Activated T-helper 1 cell treated with Interleukin-2 at 50 U/mL for 16 hours (primary cell): ENCODE measurements at places on chromosomes 5 and 9.

- DNase-seq, result no peak
These were observed 157.7 kb upstream of the POU5F2 start for GRCh38 chr5:93899026-93899600.

DNA sequence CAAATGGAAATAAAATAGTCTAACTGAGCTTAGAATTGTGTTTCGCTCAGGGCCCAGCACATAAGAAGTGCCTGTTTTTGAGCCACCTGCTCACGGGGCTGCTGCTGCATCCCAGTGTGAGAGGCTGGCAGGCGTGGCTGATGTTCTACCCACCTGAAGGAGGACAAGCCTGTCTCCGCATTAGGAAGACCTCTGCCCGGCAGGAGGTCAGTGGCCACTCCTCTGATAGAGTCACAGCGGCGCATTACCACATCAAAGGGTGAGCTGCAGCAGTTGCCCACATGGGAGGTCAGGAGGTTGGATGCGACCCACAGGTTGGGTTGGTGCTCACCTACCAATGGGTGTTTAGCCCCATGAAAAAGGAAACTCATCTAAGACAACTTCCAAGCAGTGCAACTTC, 3.7 kb upstream of the SLC6A7 start:
- no peak for DNase-seq

DNA sequence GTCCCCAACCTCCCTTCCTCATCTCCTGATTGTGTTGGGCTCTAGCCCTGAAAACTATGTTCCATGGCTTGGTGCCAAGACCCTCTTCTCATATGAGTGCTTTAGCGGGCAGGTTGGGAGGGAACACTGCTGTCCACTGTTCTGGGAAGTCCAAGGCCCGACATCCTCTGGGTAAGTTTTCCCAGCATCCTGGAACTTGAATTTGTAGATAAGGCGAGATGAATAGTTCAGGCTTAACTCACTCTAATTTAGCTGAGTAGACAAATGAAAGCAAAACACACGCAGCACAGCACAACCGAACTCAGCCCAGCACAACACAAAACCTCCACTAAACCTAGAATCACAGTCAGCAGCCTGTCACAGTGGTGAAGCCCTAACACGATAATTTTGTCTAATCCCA, 95.3 kb upstream of the SLC28A3 start:
- DNase-seq, result no peak

GRCh38 chr9:25814023-25814422, 135.8 kb upstream of the TUSC1 start:
- DNase-seq, result no peak

GRCh38 chr9:97109194-97109811, 70.4 kb upstream of the CTSV start:
- no peak for DNase-seq
